ENCODE measurements at places on chromosomes 7 and 10.

DNA sequence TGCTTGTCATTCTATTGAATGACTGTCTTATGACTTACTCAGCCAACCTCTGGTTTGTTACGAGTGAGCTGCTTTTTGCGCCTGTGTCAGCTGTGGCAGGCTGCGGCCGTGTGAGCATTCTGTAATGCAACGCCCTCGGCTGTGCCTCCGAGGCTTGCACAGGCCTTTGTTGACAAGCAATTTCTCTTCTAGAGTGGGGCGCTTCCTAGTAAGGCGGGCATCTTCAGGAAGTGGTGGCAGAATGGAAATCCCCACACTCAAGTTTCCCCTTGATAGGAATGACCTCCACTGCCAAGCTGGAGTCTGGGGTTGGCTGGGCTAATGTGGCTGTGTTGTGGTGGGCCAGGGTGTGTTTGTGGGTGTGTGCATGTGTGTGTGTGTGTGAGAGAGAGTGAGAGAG lies 20.2 kb upstream of the TMEM178B start:
- DNase-seq, result no peak

- no peak for DNase-seq
These were observed 490.0 kb upstream of the LRRN3 start for GRCh38 chr7:110600956-110601355.

- no peak for DNase-seq
These were observed 6.7 kb downstream of the DDC start for GRCh38 chr7:50558294-50559053.

GRCh38 chr7:83937930-83938329 lies 256.7 kb downstream of the SEMA3A start:
- no peak for DNase-seq

- DNase-seq, result no peak
These were observed 563.4 kb downstream of the ACTR3B start for GRCh38 chr7:153322991-153323390.

DNA sequence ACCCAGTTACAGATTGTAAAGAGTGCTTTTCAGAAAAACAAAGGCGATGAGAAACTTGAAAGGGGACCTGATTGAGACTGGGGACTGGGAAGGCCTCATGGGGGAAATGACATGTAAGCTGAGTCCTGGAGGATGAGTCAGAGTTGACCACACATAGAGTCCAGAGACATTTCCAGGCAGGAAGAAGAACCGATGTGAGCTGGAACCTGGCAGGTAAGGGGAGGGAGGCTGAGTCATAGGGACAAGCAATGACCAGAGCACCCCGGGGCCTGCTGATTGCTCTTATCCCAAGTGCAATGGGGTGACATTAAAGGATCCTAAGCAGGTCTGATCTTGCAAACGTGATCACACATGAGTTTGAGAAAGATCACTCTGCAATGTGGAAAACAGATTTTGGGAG lies 11.7 kb downstream of the TLL2 start:
- no peak for DNase-seq

GRCh38 chr10:130464426-130464825 lies 328.2 kb downstream of the GLRX3 start:
- no peak for DNase-seq

DNA sequence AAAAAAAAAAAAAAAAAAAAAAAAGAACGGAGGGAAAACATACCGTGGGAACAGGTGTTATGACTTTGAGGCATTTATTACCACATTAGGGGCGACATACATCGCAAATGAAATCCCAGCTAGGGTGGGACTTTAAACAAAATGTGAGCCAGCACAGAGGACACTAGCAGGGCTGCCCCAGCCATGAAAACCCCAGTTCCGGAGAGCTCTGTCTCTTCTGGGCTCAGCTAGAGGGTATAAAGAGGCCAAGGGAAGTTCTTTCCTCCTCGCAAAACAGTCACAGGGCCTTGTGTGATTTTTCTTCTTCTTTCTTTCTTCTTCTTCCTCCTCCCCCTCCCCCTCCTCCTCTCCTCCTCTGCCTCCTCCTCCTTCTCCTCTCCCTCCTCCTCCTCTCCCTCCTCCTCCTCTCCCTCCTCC lies 59.9 kb upstream of the ECHDC3 start:
- DNase-seq, result no peak

- DNase-seq, result no peak
These were observed 860 bp downstream of the SEC31B start for GRCh38 chr10:100518761-100519241.

Measured in esophagus squamous epithelium (tissue), 5 donors.